ENCODE measurements at places on chromosomes 7 and 10.
A peak's percentile ranks its signal among the peaks of the same experiment; 100 is the strongest.

- DNase-seq, result no peak
These were observed 180.5 kb downstream of the SUGCT start for GRCh38 chr7:40315277-40315676.

GRCh38 chr10:30694518-30695228 is 65.1 kb upstream of the LYZL2 start:
- no peak for DNase-seq

DNA sequence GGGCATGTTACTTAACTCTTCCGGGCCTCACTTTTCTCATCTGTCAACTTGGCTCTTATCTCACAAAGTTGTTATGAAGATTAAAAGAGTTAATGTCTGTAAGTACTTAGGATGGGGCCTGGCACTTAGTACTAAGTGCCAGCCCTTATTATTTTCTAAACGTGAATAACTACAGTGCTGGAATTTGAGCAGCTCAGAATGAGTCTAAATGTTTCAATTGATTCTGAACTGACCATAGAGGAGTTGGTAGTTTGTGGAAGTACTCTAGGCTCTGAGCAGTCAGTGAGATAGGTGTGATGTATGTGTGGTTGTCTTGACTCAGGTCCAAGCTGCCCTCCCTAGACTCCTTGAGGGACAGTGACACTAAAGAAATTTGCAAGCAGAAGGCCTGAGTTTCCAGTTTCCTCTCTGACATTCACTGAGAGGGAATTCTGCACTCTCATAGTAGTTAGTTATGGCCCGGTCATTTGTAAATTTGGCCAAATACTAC is 18.5 kb upstream of the JAZF1 start:
- no peak for DNase-seq

DNA sequence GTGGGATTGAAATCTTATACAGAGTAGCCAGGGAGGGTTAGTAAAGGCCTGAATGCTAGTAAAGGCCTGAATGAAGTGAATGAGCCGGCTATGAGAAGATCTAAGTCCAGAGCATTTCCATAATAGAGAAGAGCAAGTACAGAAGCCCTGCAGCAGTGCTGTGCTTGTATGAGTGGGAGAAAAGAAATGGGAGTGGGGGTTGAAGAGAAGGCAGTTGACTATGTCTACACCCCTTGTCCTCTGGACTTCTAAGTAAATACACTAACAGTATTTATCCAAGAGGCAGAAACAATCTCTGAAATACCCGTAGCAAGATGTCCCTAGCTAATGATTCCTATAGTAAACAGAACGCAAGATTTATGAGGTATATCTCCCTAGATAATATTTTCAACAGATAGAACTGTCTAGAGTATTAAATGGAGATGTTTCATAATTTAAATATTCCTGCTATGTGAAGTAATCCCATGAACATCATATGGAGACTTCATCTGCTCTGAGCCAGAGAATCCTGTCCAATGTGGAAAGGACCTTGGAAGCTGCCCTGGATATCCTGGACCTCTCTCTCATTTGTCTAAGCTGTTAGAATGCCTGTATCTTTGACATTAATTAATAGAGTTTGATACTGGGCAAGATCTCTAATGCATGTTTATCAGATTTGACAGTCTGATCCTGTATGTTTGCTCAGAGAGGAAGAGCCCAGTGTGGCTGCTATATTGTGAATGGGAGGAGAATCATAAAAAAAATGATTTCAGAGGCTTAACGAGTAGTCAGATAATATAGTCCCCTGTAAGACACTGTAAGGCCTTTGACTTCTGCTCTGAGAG is 171.6 kb downstream of the LRRN3 start:
- DNase-seq, result no peak

DNA sequence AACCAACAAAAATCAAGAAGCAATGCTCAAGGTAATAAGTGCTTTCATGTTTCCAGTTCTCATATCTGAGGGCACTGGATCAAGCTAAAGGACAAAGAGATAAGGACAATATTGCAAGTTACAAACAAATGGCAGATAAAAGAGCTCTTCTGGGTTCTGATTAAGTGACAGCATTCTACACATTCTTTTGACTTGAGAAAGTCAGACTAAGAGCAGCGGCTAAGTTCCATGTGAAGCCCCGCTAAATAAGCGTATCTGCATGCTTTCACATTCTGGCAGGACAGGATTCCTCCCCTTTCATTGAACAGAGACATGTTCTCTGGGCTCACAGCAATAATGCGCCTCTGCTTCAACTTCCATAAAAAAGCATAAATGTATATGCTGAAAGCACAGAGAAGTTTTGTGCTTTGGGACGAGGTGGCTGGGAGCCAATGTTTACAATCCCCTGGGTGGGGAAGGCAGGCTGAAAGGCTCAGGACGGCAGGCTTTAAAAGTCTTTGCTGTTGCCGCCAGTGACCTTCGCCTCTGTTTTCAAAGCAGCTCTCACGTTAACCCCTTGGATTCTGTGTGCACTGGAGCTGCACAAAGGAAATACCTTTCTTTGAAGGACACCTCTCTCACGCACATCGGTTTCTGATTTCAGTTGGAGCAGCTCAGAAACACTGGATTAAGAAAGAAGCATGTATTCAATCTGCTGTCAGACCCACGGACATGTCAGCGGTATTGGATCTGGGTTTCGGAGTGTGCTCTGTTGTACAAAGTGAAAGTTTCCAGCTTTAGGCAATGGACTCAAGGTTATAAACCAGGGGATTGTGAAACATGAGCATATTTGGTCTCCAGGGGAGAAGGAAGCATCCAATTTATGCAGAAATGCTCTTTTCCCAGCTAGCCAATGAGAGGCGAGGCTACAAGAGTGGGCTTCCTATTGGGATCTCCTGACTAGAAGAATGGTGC is 105.4 kb upstream of the FAM133B start:
- DNase-seq, result peak; percentile 58

DNA sequence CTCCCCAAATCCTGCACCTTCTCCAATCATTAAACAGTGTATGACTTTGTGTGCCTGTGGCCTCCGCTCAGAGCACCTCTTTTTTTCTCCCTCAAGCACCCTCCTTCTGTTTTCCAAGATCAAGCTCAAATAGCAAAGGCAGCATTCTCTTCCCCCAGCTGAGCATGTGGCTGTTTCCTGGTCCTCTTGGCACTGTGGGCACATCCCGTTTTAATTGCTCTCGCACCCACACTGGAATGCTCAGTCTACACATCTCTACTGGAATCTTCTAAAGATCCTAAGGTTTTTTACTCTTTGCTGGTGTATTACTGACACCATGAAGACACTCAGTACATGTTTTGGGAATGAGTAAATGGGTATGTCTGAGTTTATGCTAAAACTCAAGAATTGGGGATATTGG is 107.4 kb downstream of the WDFY4 start:
- no peak for DNase-seq

GRCh38 chr10:63323701-63324494 is 141.9 kb downstream of the JMJD1C start:
- DNase-seq, result no peak

DNA sequence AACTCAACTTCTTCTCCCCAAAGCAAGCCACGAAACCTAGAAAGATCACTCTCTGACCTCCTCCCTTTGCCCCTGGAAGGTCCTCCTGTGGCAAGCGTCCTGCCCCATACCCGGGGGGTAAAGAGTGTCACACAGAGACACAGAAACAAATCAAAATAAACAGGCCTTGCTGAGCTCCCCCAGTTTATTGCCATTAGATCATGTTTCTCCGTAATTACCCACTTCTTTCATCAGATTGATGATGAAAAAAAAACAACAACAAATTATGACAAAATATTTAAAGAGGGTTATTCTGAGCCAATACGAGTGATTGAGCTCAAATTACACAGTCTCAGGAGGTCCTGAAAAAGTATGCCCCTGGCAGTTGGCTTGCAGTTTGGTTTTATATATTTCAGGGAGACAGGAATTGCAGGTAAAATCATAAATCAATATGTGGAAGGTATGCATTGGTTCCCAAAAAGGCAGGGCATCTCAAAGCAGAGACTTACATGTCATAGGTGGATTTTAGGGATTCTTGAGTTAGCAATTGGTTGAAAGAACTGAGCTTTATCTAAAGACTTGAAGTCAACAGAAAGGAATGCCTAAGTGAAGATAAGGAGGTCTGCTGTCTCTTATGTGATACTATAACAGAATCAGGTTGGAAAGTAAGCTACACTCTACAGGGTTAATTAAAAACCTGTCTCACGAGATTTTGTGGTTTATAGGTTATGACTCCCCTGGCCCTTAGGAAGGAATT is 86.2 kb downstream of the APBB1IP start:
- no peak for DNase-seq

GRCh38 chr10:78319371-78319770 is 285.7 kb downstream of the RPS24 start:
- no peak for DNase-seq

- no peak for DNase-seq
These were observed 14.5 kb downstream of the ADCYAP1R1 start for GRCh38 chr7:31066516-31067130.
